MV-4-11 (cell line): ENCODE measurements at places on chromosomes 13 and 19.
A peak's percentile ranks its signal among the peaks of the same experiment; 100 is the strongest.

DNA sequence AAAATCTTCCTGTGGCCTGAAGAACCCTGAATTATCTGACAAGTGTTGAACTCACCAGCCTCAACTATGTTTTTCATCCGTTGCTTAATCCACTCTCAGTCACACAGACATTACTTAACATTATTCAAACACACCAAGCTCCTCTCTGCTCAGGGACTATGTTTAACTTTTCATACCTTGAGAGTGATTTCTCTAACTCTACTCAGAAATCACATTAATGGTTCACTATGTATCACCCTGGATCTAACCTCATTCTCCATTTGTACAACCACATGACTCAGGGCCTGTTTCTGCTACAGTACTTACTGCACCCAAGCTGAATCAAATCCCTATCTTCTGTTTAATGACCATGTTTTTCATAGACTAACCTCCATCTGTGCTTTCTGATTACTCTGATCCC is 553.7 kb upstream of the PRR20A start:
- no peak for DNase-seq

GRCh38 chr13:74306496-74306895 is 172.3 kb upstream of the KLF12 start:
- no peak for DNase-seq

GRCh38 chr19:42109896-42110295 is 22.4 kb downstream of the POU2F2 start:
- peak; percentile 64 for DNase-seq

DNA sequence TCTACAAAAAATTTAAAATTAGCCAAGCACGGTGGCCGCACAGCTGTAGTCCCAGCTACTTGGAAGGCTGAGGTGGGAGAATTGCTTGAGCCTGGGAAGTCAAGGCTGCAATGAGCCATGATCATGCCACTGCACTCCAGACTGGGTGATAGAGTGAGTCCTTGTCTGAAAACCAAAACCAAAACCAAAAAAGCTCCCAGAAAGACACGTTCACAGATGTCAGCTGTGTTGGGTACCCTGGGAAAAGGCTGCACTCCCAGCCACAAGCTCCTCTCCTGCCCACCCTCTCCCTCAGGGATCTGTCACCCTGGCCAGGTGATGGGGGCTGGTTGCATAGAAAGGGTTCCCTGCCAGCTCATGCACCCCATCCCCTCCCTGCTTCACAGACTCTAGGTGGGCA is 53.3 kb downstream of the RNF6 start:
- DNase-seq, result no peak

DNA sequence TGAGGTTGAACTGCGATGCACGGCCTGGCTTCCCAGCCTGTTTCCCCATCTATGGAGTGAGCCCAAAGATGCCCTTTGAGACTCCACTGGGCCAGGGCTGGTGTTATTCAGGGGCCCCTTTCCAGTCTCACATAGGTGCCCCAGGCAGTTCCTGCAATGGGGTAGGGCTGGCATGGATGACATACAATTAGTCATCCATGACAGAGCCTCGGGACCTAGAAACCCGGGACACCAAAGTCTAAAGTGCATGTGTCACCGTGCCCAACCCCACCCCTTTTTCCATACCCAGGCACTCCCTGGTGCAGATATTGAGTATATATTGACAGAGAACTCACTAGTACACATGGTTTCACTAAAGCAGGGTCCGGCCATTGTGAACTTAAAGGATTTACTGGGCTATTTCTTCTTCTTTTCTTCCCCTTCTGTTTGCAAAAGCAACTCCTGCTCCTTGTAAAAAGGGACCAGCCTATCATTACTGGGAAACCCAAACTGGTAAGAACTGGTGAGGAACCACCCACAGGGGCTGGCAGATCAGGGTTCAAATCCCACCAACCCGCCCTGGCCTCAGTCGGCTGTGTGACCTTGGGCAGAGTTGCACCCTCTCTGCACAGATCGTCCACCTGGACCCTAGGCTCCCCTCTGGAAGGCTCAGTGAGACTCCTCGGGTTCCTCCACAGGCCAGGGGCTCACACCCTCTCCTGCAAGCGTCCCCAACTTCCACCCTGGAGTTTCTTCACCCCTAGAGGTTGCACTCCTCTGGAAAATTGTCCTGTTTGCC is 2.7 kb downstream of the B3GNT3 start:
- peak; percentile 28 for DNase-seq

GRCh38 chr13:113836768-113837559 is 26.9 kb downstream of the GAS6 start:
- peak; percentile 24 for DNase-seq

GRCh38 chr13:97298816-97299215 is 76.7 kb downstream of the MBNL2 start:
- no peak for DNase-seq

- peak; percentile 41 for DNase-seq
These were observed 5.0 kb upstream of the PDS5B start for GRCh38 chr13:32581177-32581786.

GRCh38 chr13:98916403-98916802 is 61.5 kb downstream of the DOCK9 start:
- DNase-seq, result no peak

DNA sequence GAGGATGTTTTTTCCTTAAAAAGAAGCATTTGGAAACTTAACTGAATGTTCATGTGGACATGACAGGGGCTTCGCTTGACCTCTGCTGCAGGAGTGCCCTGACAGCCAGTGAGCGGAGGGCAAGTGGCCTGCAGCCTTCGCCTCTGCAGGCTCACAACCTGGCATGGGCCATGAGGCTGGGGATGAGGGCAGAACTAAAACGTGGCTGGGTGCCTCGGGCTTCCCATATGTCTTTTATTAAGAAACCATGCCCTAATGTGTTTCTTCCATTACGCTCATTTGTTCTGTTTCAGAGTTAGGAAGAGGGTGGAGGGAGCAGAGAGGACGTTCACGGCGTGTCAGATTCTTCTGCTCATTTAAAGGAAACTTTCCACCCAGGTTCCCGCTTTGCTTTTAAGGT is 2.9 kb downstream of the ARHGEF7 start:
- no peak for DNase-seq

DNA sequence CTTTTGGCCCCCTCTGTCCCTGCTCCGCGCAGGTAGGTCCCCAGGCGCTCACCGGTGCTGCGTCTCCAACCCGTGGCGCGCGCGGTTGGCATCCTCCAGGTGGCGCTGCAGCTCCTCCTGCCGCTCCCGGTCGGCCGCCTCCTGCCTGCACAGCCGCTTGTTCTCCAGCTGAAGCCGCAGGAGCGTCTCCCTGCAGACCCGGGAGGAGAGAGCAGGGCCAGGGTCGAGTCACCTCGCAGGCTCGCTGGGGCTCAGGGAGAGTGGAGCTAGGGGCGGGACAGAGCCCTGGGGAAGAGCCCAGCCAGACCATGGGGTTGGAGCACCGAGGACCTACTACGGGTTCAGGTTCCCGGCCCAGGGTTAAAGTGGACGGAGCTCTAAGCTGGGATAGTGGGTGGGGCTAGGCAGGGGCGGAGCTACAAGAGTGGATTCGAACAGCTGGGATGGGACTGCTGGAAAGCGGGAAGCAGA is 9.3 kb downstream of the HOOK2 start:
- no peak for DNase-seq

DNA sequence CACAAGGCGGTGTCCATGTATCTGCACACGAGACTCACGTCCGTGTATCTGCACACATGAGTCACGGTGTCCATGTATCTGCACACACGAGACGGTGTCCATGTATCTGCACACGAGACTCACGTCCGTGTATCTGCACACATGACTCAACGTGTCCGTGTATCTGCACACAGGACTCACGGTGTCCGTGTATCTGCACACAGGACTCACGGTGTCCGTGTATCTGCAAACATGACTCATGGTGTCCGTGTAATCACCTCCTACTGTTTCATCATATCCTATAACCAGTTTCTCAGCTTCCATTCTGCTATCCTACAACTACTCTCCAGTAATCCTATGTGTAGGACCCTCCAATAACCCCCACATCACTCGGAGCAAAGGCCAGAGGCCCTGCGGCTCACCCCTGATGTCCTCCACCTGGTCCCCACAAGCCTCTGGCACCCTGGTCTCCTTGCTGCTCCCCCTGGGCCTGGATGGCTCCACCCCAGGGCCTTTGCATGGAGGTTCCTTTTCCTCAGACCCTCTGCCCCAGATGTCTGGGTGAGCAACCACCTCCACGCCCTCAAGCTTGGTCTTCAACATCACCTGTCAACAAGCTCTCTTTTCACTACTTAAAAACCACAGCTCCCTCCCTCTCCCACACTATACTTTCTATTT is 2.5 kb upstream of the TMEM255B start:
- peak; percentile 35 for DNase-seq

GRCh38 chr19:12667731-12668302 is 1.2 kb downstream of the WDR83 start:
- DNase-seq, result no peak

DNA sequence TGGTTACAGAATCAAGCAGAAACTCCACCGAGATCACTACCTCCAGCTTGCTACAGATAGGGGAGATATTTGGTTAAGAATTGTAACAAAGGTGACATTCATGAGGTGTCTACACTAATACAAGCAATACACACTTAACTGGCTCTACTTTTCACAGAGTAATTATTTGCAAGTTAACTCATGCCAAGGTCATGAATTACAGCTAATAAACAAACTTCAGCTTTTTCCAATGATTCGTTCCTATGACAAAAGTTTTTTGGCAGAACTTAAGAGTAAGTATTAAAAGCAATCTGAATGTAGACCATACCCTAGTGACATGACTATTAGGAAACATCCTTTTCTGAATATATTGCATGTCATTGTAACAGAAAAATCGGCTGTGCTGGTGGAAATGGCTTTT is 72.1 kb downstream of the LHFPL6 start:
- DNase-seq, result no peak

GRCh38 chr13:28328271-28328607 is 166.7 kb downstream of the FLT1 start:
- no peak for DNase-seq

DNA sequence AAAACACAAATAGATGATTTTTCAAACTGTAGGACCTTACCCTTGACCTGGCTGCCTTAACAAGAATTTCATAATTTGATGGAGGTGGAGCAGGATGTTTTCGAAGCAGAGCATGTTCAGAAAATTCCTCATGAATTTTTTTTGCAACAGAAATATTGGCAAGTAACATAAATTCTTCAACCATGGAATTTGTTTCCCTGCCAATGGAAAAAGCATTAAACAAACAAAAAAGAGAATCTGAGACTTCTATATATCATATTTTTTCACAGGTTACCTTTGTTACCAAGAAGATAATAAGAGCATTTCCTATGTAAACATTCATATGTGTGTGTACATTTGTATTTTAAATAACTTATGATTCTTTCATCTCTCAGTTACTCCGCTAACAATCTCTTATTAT is 18.3 kb downstream of the DIS3 start:
- no peak for DNase-seq

DNA sequence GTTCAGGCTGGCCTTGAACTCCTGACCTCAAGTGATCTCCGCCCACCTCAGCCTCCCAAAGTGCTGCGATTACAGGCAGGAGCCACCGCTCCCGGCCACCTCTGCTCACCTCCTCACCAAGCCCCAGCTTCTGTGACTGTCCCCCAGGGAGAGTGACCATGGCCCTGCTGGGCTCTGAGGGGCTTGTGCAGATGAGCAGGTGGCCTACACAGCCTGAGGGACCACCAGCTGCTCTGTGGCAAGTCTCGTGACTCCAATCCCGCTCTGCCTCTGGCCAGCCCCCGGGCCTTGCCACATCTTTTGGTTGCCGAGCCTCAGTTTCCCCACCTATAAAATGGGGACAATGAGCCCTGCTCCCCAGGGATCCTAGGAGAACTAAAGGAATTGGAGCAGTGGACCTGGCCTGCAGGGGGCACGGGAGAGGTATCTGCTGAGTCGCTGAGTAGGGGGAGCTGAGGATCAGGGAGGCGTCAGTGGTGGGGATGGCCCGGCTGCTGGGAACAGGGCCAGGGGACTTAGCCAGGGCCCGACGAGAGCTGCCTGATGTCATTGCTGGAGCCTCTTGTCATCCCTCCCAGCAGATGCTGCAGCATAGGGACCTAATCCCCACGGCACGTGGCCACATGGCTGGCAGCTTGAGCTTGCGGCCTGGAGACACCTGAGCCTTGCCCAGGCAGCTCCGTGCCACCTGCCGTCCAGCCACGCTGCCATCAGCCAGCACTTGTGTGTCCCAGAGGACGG is 74.7 kb downstream of the GADD45B start:
- no peak for DNase-seq

- peak; percentile 78 for DNase-seq
These were observed 7.4 kb downstream of the ETHE1 start for GRCh38 chr19:43519436-43520088.

DNA sequence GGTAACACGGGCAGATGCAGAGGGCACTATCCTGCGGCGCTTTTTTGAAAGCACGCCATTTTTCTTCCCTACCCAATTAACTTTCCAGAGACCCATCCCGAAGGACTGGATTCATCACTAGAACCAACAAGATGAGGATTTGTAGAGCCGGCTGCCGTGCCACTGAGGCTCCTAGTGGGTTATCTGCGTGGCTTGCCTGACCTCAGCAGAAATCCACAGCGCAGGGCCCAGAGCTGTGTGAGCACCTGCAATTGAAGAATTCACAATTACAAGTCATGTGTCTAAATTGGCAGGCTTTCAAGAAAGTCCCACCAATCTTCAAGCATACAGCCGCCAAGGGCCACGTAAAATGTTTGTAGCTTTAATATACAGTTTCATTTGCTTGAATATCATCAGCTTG is 75.5 kb downstream of the ALOX5AP start:
- DNase-seq, result no peak

DNA sequence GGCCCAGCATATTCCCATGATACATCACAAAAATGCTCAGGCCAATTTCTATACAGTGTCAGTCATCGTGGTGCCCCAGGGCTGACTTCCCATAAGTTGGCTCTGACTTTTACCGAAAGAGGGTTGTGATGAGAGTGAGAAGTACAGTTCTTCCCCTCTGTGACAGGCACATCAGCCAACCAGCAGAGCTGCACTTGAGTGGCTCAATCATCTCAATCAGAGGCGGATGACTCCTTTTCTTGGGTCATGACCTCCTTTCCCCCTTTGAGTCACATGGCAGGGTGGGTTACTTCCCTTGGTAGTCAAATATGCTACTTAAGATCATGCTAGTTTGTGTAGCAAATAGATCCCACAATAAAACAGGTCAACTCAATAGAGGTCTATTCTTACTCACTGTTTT is 6.9 kb upstream of the AMER2 start:
- DNase-seq, result no peak

- peak; percentile 69 for DNase-seq
These were observed 76.6 kb upstream of the POMP start for GRCh38 chr13:28582225-28582891.

DNA sequence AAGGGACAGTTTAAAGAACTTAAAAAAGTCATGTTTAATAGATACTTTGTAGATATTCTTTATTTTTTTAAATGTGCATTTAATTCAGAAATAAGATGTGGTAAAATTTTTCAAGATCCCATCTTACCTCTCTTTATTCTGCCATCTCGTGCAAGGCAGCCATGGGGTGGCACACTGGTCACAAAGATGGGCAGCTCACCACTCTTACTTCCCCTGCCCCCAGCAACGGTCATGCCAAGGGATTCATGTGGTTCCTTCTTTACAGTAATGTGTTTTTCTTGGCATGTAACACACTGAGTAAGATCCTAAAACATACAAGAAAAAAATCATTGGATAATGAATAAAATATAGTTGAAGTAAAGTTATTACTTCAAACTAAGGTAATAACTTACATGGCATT is 64.2 kb downstream of the LNX2 start:
- DNase-seq, result peak; percentile 52

- DNase-seq, result peak; percentile 41
These were observed 3.5 kb downstream of the FSTL3 start for GRCh38 chr19:679418-680286.

- no peak for DNase-seq
These were observed 118.4 kb downstream of the RAB20 start for GRCh38 chr13:110442930-110443621.
